ENCODE measurements at places on chromosomes 2 and 18.

DNA sequence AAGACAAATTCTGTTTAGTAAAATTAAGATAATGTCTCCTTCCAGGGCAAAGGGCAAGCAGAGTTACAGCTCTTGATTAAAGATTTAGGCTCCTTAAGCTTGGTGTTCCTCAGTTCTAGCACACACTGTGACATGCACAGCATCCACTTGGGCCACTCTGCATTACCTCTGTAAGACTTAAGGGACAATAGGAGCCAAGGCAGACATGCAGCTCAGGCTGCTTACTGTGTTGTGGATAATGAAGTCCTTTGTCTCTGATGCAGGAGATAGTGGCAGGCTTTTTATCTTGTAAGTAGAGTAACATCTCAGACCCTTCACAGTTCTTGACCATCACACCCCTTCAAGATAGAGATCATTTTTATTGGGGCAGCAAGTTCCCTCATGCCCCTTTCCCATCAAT lies 31.2 kb downstream of the RBM45 start:
- no peak for DNase-seq

GRCh38 chr2:51324051-51324450 lies 292.1 kb upstream of the NRXN1 start:
- DNase-seq: no peak

DNA sequence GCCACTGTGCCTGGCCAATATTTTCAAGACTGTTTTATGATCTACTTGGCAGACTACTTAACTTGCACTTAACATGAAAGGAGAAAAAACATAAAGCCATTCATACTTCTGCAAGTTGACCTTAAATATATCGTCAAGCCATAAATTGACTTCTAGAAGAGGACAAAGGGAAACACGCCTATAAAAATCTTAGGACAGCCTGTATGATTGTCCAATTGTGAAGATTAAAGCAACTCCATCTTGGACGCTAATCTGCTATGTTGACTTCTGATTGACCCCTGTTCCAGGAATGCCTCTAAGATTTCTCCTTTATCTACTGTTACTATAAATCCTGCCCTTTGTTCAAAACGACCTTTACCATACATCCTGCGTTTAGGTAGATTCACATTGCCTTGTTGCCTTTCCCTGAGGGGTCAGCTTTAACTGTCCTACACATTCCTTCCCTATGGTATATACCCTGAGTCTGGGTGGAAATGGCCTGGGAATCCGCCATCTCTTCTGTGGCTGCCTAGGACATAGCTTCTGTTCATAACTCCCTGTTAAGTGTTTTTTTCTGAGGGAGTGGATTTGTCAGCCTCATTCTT lies 40.2 kb upstream of the SLC35F5 start:
- no peak for DNase-seq

DNA sequence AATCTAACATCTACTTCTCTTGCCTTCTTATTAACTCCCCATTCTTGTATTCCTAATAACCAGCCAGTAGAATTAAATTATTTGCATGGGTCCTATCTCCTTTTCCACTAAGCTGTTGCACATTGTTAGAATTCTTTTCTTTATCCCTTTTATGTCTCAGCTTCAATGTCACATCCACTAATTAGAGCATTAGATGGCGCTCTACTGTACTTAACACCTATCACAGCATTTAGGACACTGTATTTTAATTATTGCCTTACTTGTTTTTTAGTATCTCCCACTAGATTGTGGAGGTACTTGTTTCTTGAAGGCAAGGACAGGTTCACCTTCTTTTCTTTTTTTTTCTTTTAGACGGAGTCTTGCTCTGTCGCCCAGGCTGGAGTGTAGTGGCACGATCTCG lies 3.8 kb downstream of the LIPT1 start:
- no peak for DNase-seq

DNA sequence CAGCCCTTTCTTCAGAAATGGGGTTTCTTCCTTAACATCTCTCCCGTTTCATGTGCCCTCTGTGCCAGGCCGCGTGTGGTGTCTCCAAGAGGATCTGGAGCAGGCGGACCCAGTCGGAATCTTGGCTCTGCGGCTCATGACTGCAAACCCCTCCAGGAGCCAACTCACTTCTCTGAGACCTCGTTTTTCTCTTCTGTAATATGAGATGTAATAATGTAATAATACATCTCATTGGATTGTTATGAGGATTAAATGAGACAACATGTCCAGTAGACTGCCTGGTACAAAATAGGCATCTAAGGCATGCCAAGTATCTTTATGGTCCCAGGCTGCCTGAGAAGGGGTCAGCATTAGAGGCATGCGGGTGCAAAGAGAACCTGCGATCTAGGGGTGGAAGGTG lies 221.3 kb upstream of the REV1 start:
- DNase-seq: no peak

GRCh38 chr2:119109866-119110265 lies 48.7 kb downstream of the C1QL2 start:
- no peak for DNase-seq

GRCh38 chr2:190627448-190628412 lies 21.2 kb upstream of the NAB1 start:
- DNase-seq: no peak

- DNase-seq: no peak
These were observed 313.1 kb upstream of the SYT4 start for GRCh38 chr18:43590182-43590903.

DNA sequence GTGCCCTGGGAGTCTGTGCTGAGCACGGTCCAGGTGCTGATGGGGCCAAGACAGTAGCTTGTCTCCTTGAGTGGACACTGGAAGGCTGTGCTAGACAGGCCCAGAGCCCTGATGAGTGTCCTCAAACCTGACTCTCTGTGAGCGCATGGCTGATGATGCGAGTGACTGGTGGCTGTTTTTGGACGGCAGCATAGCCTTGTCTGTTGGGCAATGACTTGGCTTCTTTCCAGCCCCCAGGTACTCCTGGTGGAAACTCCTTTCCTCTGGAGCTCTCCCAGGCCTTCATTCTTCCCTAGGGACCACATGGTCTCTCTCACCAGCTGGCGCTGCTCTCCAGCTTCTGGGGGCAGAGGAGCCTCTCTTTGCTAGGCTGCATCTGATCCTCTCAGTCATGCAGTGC lies 207.6 kb upstream of the SMIM21 start:
- no peak for DNase-seq

DNA sequence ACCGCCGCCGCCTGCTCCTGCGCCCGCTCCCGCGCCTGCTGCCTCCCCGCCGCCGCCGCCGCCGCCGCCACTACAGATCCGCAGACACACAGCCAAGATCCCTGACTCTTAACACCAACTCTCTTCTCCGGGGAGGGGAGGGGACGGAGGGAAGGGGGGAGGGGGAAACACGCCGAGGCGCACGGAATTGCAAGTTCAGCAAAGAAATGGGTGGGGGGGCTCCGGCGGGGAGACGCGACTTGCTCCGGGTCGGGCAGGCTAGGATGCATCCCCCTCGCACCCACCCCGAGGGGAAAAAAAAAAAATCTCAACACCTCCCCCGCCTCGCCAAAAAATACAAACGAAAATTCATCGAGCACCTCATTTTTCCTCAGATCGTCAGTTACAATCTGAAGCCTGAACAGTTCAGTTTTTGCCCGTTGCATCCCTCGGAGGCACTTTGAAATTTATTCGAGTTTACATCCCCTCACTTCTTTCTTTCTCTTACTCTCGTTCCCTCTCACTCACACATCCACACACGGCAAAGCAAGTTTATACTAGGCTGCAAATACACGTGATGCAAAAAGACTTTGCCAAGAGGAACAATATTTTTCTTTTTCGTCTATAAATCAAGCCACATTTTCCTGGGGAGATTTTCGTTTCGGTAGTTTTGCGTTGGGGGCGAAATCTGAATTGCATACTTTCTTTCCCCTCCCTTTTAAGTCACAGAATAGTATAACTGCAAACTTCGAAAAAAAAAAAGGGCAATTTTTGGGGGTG lies at the start of gene TCF4:
TSS of gene TCF4 (minus strand) at position 82 of the 759 bp plus-strand sequence. CDS start 1,076 bp downstream, outside the sequence.
- no peak for DNase-seq

DNA sequence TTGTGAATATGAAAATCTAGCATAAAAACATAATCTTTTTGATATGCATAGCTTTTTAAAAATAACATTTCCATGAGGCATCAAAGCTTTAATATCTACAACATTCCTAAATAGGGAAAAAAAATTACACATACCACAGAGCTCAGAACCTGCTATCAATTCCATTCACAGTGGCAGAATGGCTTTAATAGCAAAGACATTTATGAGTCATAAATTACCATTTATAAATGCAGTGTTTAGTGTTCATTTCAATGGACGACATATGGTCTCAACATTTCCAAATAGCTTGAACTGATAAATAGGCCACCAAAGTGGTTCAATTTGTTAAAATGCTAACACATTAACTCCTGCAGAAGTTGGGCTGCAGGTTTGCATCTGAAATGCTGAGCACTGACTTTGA lies 600.6 kb upstream of the SETBP1 start:
- DNase-seq: no peak

DNA sequence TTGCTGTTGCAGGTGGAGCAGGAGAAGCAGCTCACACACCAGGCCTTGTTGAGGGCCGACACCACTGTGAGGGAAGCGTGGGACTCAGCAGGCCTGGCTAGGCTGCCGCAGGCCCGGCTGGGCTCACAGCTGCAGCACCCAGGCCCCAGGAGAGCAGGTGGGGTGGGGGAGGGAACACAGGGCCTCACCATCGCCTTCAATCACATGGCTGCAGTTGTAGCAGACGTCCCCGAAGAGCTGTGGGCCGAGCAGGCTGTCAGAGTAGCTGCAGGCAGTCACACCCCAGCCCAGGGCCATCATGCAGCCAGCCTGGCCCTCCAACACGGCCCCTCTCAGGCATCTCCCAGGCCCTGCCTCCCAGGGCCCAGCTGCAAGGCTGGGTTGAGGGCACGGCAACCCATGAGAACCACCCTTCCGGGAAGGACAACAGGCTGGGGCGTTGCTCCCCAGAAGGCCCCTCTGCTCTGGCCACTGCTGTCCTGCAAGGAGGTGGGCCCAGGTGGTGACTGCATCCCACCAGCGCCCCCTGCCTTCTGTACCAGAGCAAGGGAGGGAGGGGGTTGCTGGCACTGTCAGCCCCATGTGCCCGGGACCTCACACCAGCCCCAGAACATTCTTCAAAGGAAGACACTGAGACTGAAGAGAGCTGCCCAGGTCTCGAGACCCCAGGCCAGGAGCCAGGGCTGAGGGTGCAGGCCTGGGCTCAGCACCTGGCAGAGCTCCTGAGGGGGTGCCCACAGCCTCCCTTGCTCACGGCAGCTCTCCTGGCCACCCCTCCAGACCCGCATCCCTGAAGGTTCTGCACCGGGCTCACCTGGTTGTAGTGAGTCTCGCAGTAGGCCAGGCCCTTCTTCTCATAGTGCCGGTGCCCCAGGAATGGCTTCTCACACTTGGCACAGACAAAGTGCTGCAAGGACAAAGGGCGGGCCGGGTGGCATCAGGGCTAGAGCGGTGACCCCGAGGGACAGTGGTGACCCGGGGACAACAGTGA lies 5.6 kb upstream of the GPR17 start:
- no peak for DNase-seq

GRCh38 chr18:76145521-76146376 lies 349.3 kb downstream of the ZNF516 start:
- no peak for DNase-seq

GRCh38 chr2:118902266-118903028 lies 39.5 kb upstream of the MARCO start:
- no peak for DNase-seq

- DNase-seq: no peak
These were observed 5.3 kb upstream of the RAB12 start for GRCh38 chr18:8603663-8604520.

GRCh38 chr2:239285071-239285931 lies 115.5 kb downstream of the HDAC4 start:
- DNase-seq: no peak

- DNase-seq: no peak
These were observed 665.5 kb upstream of the CNTNAP5 start for GRCh38 chr2:123359636-123360035.
